Stimulated activated CD8-positive, alpha-beta memory T cell treated with anti-CD3 and anti-CD28 coated beads, Interleukin-4, amount 100 ng/mL, for 1 hour (primary cell): ENCODE measurements at places on chromosomes 6 and 20.

- no peak for DNase-seq
These were observed 65.6 kb downstream of the CAP2 start for GRCh38 chr6:17458966-17459365.

GRCh38 chr20:63508072-63508768, 9.3 kb upstream of the EEF1A2 start:
- no peak for DNase-seq

DNA sequence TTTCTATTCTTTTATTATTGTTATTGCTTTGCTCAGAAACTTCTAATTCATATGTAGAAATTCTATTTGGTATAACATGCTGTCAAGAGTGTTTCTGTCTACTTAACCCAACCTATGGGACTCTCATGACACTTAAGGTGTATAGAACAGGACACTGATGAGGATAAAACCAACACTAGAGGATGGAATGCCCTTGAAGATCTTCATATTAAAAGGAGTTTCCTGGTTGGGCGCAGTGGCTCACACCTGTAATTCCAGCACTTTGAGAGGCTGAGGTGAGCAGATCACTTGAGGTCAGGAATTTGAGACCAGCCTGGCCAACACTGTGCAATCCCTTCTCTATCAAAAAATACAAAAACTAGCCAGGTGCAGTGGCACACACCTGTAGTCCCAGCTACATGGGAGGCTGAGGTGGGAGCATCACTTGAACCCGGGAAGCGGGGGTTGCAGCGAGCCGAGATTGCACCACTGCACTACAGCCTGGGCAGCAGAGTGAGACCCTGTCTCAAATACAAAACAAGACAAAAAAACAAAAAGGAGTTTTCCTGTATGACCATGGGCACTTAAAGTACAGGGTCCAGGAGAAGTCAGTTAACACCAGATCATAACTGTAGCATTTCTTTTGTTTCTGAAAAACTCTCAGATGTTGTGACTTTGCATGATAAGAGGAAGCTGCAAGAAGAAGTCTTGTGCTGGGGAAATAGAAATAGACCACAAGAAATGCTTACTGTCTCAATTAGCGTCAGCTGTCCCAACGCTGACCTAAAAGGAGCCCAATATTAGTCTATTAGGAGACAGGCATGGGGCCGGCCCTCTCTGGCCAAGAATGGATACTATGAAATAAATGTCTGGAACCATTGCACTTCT, 38.9 kb upstream of the CD2AP start:
- DNase-seq: no peak

DNA sequence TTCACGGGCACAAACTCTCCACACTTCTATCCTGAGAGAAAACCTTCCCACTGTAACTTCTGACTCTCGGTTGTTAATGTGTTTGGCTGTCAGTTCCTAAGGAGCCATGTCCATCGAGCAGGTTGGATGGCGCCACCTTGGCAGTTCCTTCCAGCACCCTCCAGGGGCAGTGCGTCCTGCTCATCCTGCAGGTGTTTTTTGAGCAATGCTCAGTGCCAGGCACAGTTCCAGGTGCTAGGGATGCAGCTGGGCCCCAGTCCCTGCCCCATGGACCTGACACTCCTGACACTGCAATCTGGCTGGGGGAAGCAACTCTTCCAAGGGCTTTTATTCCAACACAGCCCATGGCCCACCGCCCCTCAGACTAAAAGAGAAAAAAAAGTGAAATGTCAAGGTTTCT, 376.4 kb downstream of the PREX1 start:
- DNase-seq: no peak

- DNase-seq: no peak
These were observed 1.4 kb upstream of the OSBPL2 start for GRCh38 chr20:62236766-62237513.

DNA sequence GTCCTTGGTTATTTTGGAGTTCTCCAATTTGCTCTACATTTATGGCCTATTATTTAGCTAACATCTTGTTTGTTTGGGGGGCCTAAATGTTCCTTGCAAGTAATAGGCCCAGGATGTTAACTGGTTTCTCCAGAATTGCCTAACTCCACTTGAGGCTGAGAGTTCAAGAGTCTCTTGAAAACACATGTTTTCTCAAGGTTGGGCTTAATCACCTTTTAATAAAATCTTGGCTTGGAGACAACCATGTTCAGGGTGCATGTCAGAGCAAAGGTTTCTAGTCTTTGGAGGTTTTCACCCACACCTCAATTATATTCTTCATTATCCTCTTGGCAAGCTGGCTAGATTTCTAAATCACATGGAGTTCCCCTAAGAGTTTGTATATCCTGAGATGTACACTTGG, 54.2 kb downstream of the KLHL31 start:
- no peak for DNase-seq

DNA sequence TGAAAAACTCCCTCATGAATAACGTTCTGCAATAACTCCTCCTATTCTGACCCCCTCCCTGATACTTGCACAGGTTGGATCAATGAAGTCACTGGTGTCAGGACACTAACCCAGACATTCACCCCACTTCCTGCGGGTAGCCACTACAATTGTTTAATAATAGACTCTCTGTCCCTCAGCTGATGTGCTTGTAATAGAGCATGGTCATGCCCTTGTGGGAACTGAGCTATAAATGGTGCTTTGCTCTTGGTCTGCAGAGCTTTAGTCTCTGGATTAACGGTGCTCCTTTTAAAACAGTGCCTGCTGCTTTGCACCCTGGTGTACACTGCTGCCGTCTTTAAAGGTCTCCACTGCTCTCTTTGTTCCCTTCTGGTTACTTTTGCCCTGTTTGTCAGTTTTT, 127.3 kb downstream of the BACH2 start:
- DNase-seq: no peak

DNA sequence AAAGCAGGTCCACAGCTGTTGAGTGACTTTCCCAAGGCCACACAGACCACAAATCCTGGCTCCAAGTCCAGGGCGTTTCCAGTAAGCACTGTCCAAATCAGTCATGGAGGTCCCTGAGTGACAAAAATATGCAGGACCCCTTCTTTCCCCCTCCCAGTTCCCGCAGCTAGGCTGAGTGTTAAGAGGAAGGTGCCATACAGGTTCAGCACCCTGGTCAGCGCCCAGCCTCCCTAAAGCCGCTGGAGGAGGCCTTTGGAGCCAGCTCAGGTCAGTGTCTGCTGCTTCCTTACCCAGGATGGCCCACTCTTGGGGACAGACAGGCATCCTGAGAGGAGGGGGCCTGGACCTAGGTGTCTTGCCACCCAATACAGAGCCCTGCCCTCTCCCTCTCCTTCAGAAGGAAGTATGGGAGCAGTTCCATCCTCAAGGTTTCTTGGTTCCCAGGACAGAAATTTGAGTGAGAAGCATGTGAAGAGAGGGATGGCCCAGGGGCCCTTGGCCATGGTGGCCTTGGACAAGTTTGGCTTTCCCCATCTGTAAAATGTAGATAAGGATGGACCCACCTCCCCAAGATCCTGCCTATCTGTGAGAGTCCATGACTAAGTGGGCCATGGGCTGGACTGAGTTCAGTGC, 13.2 kb downstream of the TMEM74B start:
- no peak for DNase-seq

- no peak for DNase-seq
These were observed 29.2 kb upstream of the SMAP1 start for GRCh38 chr6:70638468-70638867.

DNA sequence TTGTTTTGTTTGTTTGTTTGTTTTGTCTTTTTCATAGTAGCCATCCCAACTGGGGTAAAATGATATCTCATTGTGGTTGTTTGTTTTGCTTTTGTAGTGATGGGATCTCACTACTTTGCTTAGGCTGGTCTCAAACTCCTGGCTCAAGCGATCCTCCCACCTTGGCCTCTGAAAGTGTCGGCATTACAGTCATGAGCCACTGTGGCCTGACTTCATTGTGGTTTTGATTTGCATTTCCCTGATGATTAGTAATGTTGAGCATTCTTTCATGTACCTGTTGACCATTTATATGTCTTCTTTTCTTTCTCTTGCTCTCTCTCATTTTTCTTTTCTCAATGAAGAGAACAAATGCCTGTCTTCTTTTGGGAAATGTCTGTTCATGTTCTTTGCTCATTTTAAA, 30.8 kb upstream of the HLA-DOA start:
- DNase-seq: no peak

GRCh38 chr20:51551186-51551585, 8.7 kb upstream of the NFATC2 start:
- DNase-seq: no peak

GRCh38 chr20:15818651-15819071, 754.6 kb downstream of the KIF16B start:
- DNase-seq: no peak

- DNase-seq: no peak
These were observed 165.7 kb upstream of the PTPRK start for GRCh38 chr6:128686084-128686483.

- no peak for DNase-seq
These were observed 13.5 kb downstream of the DYNLRB1 start for GRCh38 chr20:34529742-34530141.
